Activated CD4-positive, alpha-beta T cell treated with anti-CD3 and anti-CD28 coated beads, Interleukin-2, amount 10 ng/mL, durations not matched to agents 24 days and 14 days (primary cell): ENCODE measurements at places on chromosomes 1 and 21.

- DNase-seq, result no peak
Measured at GRCh38 chr1:110542725-110543124, 23.8 kb upstream of the KCNA10 start.

- no peak for DNase-seq
Measured at GRCh38 chr1:17308593-17308992, 596 bp downstream of the PADI4 start.

GRCh38 chr1:202193614-202194327 is at the start of gene LGR6:
LGR6 (plus strand) TSS chr1:202193799; CDS start chr1:202193990, 191 bp downstream.
- no peak for DNase-seq

GRCh38 chr21:28949318-28949717 is 43.4 kb downstream of the LTN1 start:
- DNase-seq, result no peak

DNA sequence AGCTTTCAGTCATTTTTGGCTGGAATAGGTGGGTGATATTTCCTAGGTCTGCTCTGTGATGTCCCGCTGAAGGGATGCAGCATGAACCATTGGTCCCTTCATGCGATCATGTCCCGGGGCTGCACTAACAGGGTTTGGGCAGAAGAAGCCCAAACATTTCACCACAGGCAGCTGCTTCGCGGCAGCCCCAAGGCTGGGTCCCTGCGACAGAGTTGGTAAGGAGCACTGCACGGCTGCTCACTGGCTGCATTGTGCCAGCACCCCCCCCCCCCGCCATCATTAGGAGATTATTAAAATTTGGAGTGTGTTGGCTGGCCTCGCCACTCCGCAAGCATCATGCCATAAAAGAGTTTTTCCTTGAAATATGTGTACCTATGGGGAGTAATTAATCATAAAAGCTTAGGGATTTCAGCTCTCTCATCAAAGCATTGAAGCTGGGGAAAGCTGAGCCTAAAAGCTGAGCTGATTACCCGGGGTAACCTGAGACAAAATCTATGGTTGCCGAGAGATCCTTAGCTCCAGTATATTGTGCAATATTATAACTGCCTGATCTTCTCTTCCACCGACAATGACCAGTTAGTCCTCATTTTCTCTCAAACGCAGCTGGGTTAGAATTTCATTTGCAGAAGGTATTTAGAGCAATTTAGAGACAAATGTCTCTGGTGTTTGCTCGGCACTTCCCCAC is 62.5 kb downstream of the PEX14 start:
- no peak for DNase-seq
